ENCODE measurements at places on chromosomes 13 and 19.
A peak's percentile ranks its signal among the peaks of the same experiment; 100 is the strongest.

DNA sequence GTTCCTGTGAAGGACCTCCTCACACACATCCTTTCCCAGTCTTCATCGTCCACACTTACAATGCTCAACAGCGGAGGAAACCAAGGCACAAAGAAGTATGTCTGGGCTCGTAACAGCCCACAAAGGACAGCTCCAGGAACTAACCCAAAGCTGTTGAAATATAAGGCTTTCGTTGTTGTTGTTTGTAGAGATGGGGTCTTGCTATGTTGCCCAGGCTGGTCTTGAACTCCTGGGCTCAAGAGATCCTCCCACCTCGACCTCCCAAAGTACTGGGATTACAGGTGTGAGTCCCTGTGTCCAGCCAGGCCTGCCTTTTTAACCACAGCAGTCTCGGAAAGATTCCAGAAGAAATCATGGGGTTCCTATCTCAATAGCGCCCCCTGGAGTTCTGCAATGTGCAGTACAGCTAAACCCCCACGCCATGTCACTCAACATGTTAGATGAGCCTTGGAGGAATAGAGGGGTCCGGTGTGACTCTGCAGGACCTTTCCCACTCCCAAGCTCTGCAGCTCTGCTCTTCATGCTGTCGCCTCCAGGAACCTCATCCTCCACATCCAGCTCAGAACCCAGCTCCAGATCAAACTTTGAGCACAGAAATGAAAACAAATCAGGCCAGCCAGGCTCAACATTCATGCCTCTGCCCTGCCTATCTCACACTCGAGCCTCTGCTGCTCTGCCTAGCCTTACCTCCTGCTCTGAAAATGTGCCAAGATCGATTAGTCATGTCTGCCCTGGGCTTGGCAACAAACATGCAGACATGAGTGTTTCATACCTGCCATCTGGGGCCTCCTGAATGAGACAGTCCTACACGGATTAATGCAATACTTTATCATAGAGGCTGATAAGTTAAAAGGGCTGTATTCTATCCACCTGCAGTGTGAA is 7.5 kb downstream of the PLA2G4C start:
- no peak for DNase-seq
- H3K36me3 ChIP-seq = peaks cover 20% of the 10 kb centered on the region

DNA sequence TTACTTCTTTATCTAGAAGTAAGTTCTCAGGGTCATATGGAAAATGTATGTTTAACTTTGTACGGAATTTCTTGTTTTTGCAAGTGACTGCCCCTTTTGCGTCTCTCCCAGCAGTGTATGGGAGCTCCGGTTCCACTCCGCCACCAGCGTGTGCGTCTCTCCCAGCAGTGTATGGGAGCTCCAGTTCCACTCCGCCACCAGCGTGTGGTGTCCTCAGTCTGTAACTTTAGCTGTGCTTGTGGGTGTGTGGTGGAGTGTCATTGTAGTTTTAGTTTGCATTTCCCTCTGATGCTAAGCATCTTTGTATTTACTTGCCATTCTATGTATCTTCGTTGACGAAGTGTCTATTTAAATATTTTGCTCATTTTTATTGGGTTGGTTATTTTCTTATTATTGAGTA is 2.4 kb downstream of the CUL4A start:
- H3K4me3 ChIP-seq = peak overlapping the region; percentile 8
- peaks cover 13% of the 10 kb centered on the region for H3K36me3 ChIP-seq
- H3K4me1 ChIP-seq = peaks cover 28% of the 10 kb centered on the region
- DNase-seq = no peak
- no peaks in the 10 kb centered on the region for H3K27me3 ChIP-seq

GRCh38 chr13:112032186-112032993 is 34.6 kb upstream of the SOX1 start:
- no peaks in the 10 kb centered on the region for H3K36me3 ChIP-seq
- H3K4me3 ChIP-seq = no peak overlapping the region
- H3K27me3 ChIP-seq = peaks cover 4% of the 10 kb centered on the region
- no peak overlapping the region for H3K27ac ChIP-seq

GRCh38 chr19:3028305-3029064 is 595 bp downstream of the TLE2 start:
- DNase-seq = no peak
- H3K27me3 ChIP-seq = peaks cover 51% of the 10 kb centered on the region
- peak overlapping the region; percentile 75 for H3K4me3 ChIP-seq
- no peak overlapping the region for H3K27ac ChIP-seq

- no peaks in the 10 kb centered on the region for H3K27me3 ChIP-seq
- no peaks in the 10 kb centered on the region for H3K4me1 ChIP-seq
- no peak for DNase-seq
- H3K27ac ChIP-seq = no peak overlapping the region
- no peak overlapping the region for H3K4me3 ChIP-seq
- H3K36me3 ChIP-seq = no peaks in the 10 kb centered on the region
These were observed 461.9 kb downstream of the KLF5 start for GRCh38 chr13:73520566-73521289.

GRCh38 chr13:71877256-71877653 is 10.3 kb upstream of the DACH1 start:
- no peaks in the 10 kb centered on the region for H3K4me1 ChIP-seq
- no peaks in the 10 kb centered on the region for H3K27me3 ChIP-seq
- H3K4me3 ChIP-seq = no peak overlapping the region
- DNase-seq = no peak
- no peak overlapping the region for H3K27ac ChIP-seq

DNA sequence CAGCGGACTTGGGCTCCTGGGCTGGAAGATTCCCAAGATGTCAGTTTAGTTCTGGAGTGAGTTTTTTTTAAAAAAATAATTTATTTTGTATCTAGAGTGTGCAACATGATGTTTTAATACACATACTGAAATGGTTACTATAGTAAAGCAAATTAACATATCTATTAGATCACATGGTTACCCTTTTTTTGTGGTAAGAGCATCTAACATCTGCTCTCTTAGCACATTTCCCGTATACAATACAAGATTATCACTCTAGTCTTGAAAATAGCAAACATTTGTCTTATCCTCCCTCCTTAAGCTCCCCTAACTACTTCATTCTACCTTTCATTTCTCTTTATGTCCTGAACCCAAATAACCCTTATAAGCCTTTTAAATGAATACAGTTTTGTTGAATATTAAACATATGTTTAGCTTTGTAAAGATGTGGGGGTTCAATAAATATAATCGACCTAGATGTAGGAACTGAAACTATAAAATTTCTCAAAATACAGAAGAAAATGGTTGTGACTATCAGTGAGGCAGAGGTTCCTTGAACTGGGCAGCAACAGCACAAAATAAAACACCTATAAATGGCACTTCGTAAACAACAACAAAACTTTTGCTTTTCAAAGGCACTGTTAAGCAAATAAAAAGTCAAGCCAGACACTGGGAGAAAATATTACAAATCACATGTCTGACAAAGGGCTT is 466.6 kb downstream of the FGF9 start:
- peaks cover 1% of the 10 kb centered on the region for H3K27me3 ChIP-seq
- no peak for DNase-seq
- H3K4me1 ChIP-seq = peaks cover 41% of the 10 kb centered on the region
- H3K27ac ChIP-seq = no peak overlapping the region

- H3K27ac ChIP-seq = no peak overlapping the region
- no peaks in the 10 kb centered on the region for H3K27me3 ChIP-seq
- no peak for DNase-seq
These were observed 302.9 kb downstream of the DCT start for GRCh38 chr13:94176561-94176960.

DNA sequence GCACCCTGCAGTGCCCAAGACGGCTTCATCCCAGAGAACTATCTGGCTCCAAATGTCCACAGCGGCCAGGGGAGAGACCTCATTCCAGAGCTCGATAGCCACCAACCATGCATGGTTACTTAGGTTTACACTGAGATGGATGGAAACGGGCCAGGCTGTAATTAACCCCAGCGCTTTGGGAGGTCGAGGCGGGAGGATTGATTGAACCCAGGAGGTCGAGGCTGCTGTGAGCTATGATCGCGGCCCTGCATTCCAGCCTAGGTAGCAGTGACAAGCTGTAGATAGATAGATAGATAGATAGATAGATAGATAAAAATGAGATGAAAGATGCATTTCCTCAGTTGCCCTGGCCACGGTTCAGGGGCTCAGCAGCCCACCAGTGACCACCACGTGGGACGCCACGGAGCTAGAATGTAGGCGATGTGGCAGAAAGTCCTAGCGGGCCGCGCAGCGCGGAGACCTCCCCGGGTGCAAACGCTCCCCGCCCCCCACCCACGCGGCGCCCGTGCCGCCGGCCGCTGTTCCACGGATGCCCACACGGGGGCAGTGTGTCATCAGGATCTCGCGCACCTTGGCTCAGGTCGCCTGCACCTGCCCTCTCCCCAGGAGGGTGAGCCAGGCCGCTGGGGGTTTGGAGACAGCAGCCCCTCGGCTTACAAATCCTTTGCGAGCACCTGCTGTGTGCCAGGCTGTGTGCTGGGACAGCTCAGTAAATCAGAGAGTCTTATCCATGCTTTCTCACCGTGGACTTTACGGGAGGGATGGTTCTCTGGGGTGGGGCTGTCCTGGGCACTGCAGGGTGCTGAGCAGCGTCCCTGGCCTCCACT is 13.5 kb upstream of the TLE5 start:
- no peaks in the 10 kb centered on the region for H3K36me3 ChIP-seq
- H3K27me3 ChIP-seq = no peaks in the 10 kb centered on the region
- peaks cover 15% of the 10 kb centered on the region for H3K4me1 ChIP-seq

GRCh38 chr13:20077086-20077485 is 83.8 kb downstream of the GJA3 start:
- H3K27me3 ChIP-seq = no peaks in the 10 kb centered on the region
- no peak overlapping the region for H3K27ac ChIP-seq

DNA sequence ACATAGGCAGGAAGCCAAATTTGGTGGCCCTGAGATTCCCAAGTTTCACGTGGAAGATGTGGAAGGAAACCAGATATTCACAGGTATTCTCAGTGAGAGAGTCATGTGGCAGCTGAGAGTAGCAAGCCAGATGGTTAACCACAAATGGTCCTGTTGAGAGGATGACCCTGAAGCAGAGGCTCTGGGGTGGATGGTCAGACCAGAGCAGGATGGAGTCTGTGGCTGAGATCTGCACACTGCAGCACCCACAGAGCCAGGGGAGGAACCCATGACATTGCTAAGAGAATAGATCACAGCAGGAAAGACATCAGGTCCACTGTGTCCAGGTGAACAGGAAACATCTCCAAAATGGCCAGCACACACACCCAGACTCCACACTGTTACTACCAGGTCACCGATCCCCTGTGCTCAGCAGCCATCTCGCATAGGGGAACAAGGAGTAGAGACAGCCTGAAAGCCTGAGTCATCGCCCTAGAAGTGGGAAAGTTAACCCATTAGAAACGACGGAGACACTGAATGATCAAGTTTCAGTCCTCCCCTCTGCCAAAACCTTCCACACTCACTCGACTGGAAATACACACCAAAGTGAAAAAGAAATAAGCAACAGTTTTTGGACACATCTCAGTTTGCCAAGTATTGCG is 160.0 kb downstream of the RBM26 start:
- H3K4me1 ChIP-seq = peaks cover 5% of the 10 kb centered on the region
- H3K27me3 ChIP-seq = no peaks in the 10 kb centered on the region
- H3K4me3 ChIP-seq = no peak overlapping the region
- H3K36me3 ChIP-seq = no peaks in the 10 kb centered on the region
- DNase-seq = no peak
